ENCODE measurements at places on chromosomes 1 and 21.

- no peak for DNase-seq
These were observed 7.0 kb downstream of the EFNA3 start for GRCh38 chr1:155085504-155086127.

DNA sequence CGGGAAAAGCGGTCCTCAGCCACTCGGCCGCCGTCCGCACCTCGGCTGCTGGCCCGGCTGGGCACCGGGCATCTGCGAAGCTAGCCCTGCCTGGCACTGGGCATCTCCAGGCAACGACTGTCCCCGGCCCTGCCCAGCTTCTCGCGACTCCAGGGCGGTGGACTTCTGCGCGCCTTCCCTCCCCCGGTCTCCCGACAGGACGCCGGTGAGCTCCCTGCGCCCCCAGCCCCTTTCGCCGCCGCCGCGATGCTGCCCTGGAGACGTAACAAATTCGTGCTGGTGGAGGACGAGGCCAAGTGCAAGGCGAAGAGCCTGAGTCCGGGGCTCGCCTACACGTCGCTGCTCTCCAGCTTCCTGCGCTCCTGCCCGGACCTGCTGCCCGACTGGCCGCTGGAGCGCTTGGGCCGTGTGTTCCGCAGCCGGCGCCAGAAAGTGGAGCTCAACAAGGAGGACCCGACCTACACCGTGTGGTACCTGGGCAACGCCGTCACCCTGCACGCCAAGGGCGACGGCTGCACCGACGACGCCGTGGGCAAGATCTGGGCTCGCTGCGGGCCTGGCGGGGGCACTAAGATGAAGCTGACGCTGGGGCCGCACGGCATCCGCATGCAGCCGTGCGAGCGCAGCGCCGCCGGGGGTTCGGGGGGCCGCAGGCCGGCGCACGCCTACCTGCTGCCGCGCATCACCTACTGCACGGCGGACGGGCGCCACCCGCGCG is 514 bp downstream of the FAM43B start:
- DNase-seq, result no peak

DNA sequence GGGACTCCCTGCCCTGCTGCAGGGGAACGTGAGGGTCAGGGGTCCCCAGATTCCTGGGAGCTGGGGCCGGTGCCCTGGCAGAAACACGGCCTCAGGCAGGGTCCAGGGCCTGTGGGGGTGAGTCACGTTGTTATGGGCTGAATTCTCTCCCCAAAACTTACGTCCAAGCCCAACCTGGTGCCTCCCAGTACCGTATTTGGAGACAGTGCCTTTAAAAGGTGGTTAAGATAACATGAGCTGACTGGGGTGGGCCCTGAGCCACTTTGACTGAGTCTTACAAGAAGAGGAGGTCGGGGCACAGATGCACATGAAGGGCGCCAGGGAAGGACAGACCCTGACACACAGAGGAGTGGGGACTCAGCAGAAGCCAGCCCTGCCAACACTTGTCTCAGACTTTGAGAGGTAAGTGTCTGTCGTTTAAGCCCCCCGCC is 99.9 kb downstream of the WDR4 start:
- DNase-seq, result no peak

GRCh38 chr1:181424786-181425403 is 58.4 kb upstream of the CACNA1E start:
- DNase-seq, result peak; percentile 38

- no peak for DNase-seq
These were observed 757 bp upstream of the SPSB1 start for GRCh38 chr1:9291914-9292360.

Measured in fibroblast of skin of left quadriceps (primary cell).